Stimulated activated CD4-positive, alpha-beta T cell treated with anti-CD3 and anti-CD28 coated beads, TNF-alpha, amount 100 ng/mL, for 1 hour (primary cell): ENCODE measurements at places on chromosomes 16 and 17.

DNA sequence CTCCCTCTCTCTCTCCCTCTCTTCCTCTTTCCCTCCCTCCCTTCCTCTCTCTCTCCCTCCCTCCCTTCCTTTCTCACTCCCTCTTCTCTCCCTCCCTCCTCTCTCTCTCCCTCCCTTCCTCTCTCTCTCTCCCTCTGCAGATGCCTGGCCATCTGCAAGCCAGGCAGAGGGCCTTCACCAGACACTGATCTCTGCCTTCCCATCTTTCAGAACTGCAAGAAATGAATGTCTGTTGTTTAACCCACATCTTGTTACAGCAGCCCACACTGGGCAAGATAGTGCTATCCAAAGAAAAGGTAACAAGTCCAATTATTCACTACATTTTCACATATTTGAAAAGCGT, 26.2 kb upstream of the CDRT4 start:
- DNase-seq: no peak

GRCh38 chr17:37564252-37564651, 45.0 kb downstream of the SYNRG start:
- DNase-seq: no peak

- DNase-seq: no peak
These were observed 868 bp downstream of the KCNJ12 start for GRCh38 chr17:21376759-21377690.

GRCh38 chr17:3792481-3792880, 8.5 kb downstream of the ITGAE start:
- no peak for DNase-seq

- DNase-seq: no peak
These were observed 631 bp downstream of the KREMEN2 start for GRCh38 chr16:2964475-2965336.
